ENCODE measurements at places on chromosomes 1 and 21.

DNA sequence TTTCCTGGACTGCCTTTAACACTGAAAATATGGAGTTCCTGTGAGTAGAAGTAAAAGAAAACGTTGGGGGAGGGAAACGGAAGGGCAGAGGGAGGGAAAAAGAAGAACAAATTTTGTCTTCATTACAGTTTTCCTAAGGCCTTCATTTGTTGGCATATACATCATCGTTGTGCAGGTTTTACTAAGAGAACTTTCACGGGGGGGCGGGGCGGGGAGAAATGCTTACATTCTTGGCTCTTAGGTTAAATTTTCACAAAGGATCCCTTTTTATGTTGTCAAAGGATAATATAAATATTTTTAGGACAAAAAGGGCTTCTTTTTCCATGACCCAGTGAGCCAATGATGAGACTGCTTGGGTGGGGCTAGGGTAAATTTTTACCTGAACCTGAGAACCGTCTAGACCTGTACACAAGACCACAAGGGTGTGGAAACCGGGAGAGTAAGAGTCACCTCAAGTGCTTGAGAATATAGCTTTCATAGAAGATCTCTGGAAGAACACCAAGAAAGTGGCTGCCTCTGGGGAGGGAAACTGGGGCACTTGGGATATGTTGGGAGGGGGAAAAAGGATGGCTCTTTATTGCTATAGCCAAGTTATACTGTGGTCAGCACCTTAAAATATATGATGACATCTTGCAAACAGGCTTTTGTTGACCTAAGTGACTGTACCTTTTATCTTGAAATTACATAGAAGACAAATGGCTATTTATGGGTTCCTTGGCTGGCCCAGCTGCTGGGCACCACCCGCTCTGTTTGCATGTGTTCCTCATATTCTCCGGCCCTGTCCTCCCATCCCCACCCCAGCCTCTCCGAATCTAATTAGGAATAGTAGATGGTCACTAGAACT, 2.0 kb upstream of the UTP25 start:
- DNase-seq = no peak

- no peak for DNase-seq
Observed at GRCh38 chr1:221816899-221817298, 75.0 kb upstream of the DUSP10 start.

- no peak for DNase-seq
Observed at GRCh38 chr1:180173451-180173850, 18.8 kb downstream of the QSOX1 start.

DNA sequence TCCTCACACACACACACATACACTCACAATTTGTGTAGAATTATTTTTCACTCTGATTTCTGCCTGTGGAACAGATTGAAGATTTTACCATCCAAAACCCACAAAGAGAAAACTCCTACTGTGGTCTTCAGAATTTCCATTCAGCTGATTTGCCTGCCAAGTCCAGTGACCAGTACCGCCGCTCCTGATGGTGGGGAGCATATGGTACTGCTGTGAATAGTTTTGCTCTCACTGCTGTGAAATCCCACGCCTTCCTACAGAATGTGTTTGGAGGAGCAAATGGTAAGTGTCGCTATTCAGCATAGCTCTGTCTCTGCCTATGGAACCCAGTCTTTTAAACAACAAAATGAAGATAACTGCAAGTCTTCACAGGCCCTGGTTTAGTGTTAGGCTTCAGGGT, 629.5 kb downstream of the LMO4 start:
- no peak for DNase-seq

- DNase-seq = no peak
Observed at GRCh38 chr1:77671836-77672235, 10.6 kb downstream of the ZZZ3 start.

DNA sequence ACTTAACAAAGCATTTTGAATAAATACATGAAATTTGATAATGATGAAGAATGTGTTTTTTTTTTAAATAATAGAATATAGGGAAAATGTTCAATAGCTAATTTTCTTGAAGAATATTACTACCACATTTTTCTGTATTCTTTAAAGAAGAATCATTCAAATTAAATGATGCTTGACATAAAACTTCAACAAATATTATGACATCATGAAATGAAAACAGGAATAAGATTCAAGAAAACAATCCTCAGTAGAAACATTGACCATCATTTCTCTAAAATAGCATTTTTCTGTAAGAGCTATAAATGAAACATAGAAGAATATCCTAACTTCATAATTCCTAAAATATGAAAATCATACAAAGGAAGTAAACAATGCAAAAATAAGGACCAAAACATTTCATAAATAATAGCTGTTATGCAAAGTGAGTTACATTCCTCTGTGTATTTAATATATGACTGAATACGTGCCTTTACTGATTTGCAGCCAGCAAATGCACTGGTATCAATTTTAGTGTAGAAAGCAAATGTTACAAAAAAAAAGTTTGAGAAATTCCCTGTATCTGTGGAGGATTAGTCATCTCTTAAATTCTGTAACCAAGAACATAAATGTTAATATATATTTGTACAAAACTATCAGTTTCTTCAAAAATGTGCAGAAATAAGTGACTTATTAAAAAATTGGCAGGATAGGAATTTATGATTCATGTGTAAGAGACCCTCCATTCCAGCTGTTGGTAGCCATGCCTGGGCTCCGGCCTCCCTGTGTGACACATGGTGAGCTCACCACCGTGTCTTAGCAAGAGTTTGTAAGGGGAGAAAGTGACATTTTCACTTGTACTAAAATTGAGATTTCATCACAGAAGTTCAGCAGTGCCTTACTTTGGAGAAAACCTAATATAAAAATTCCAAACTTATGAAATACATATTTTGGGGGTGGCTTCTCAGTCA, 15.0 kb upstream of the PTPN14 start:
- no peak for DNase-seq

DNA sequence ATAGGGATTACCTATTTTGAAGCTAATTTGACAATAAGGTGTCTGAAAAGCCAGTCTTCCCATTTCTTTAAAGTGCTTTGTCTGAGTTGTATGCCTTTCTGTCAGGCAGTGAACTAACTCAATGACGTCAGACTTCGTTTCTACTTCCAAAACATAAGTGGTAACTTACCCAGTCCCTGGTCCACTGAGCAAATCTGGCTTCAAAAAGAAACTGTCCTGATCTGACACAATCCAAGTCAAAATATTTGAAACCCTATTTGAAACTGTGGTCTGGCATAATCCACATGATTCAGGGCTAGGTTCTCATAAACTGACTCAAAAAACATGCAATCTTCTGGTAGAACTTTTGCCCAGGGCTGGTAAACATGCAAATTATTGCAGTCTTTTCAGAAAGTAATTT, 34.0 kb downstream of the DIRAS3 start:
- DNase-seq = no peak

GRCh38 chr21:35075546-35075945, 26.4 kb upstream of the RUNX1 start:
- no peak for DNase-seq

DNA sequence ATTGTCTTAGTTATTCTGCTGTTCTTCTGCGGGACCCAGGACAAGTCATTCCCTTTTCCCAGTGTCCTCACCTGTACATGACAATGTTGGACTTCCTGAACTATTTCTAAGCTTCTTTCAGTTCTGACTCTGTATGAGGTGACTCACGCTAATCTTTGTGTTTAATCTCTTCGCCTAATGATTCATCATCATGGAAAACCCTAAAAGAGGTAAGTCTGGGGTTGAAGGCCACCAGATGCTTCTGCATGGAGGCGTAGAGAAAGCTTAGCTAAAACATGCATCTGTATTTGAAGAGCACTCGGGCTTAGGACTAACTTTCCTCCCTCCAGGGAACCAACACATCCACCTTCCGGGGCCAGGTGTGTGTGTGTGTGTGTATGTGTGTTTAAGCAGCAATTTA, 7.4 kb downstream of the SPRR5 start:
- no peak for DNase-seq

- DNase-seq = no peak
Observed at GRCh38 chr1:176157995-176158394, 49.1 kb downstream of the COP1 start.

GRCh38 chr1:68372487-68372886, 77.3 kb downstream of the RPE65 start:
- no peak for DNase-seq

DNA sequence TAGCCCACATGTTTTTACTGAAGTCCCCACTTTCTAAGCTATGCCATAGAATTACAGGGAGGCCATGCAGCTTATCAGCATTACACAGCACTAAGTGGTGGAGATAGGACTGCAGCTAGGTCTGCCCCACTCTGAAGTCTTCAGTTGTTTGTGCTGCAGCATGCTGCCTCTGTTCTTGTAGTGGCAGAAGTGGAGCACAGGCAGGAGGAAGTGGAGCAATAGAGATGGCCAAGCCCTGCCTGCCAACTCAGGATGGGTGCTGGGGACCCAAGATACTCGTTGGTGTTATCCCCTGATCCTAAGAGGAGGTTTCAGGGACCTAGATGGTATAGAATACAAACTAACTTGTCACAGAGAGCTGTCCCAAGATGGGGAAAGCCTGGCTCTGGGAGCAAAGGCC, 12.9 kb downstream of the MRPL37 start:
- DNase-seq = no peak

- DNase-seq = no peak
Observed at GRCh38 chr21:29640080-29640508, 299.7 kb downstream of the GRIK1 start.

DNA sequence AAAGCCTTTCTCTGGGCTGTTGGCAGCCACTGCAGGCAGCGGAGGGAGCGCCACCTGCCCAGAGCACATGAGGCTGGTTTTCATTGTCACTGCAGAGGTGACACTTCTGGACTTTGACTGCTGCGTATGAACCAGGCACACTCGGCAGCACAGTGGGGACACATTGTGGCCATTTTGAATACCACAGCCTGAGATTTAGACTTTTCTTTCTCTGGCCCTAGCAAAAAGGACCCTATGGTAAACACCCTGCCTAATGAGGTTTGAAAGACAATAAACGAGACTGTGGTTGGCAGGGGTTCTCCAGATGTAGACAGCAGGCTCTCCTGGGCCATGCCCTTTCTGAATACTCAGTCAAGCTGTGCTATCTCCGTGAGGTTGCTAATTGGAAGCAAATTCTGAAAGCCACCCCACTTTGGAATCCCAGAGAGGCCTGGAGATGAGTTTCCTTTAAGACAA, 12.0 kb upstream of the KCNE2 start:
- no peak for DNase-seq

DNA sequence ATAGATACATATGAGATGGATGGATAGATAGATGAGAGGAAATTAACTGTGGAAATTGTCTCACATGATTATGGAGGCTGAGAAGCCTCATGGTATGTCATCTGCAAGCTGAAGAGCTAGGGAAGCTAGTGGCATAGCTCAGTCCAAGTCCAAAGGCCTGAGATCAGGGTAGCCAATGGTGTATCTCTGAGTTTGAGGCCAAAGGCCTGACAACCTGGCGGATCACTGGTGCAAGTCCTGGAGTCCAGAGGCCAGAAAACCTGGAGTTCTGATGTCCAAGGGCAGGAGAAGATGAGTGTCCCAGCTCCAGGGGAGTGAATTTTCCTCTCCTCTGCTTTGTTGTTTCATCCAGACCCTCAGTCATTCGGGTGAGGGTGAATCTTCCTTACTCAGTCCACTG, 43.9 kb upstream of the SPOCD1 start:
- no peak for DNase-seq

DNA sequence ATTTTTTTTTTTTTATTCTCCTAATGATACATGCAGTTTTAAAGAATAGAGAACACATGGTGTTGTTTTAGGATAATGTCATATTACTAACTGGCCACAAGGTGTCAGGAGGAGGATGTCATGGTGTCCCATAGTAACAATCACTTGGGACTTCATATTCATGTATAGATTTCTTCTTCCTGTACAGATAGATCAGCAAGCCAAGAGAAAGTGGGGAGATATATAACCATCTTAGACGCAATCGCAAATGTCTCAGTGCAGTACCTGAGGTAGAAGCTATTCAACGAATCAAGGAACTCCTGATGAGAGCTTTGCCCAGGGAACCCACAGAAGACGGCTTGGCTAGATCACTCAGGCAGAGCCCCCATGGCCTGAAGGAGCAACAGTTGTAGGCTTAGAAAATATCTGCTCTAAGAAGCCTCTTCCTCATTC, 12.3 kb downstream of the OR2T11 start:
- DNase-seq = no peak

DNA sequence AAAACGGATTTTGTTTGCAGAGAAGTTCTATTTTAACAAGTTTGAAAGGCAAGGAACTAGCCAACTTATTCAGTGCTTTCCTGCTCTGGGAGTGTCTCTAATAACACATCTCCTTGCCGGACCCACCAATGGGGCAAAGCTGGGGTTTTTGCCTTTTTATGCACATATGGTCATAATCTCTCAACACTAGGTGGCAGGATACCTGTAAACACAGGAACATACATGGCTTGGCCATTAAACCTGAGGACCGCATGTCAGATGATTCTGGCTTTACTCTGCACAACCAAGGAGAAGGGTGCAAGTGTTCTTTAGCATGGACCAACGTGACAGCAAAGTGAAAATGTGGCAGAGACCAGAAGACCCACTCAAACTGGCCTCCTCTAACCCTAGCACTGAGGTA, 4.9 kb downstream of the TMEM9 start:
- DNase-seq = no peak

DNA sequence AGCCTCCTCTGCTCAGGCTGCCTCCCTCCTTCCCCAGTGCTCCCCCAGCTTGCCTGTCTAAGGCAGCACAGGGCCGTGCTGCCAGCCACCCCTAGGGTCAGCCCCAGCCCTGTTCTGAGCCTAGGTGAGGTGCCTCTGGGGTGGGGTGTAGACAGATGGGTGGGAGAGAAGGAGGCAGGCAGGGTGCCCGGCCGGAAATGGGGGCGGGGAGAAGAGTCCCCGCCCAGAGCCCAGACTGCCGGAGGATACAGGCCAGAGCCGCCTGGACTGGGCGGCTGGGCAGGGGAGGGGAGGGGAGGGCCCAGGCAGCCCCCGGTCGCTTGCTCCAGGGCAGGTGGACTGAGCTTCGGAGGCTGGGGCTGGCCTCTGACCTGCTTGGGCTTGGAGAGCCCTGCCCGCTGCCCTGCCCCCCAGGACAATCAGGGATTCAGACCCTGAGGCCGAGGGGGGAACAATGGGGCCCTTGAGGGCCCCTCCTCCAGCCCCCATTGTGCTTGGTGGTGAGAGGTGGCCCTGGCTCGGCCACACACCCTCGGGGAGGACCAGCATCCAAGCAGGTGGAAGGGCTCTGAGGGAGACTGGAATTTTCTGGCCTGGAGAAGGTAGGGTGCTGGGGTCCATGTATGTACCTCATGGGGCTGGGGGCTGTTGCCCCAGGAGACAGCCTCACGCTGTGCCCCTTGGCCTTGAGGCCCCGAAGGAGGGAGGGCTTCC, at the start of gene GJC2:
GJC2 (plus strand) TSS at position 525 of the 714 bp plus-strand sequence. CDS start 7,829 bp downstream, outside the sequence.
- DNase-seq = no peak

- no peak for DNase-seq
Observed at GRCh38 chr1:197915260-197915861, 1.8 kb upstream of the LHX9 start.

GRCh38 chr1:47914218-47914938, 82.8 kb downstream of the TRABD2B start:
- DNase-seq = no peak

GRCh38 chr1:1345384-1345783, 3.8 kb downstream of the DVL1 start:
- DNase-seq = no peak

GRCh38 chr1:54361342-54361741, 44.9 kb downstream of the SSBP3 start:
- no peak for DNase-seq
